ENCODE measurements at places on chromosomes 13 and 19.
A peak's percentile ranks its signal among the peaks of the same experiment; 100 is the strongest.

GRCh38 chr19:33290082-33290815, 12.1 kb downstream of the CEBPA start:
- DNase-seq = no peak

GRCh38 chr19:14390548-14390947, 9.3 kb downstream of the ADGRE5 start:
- DNase-seq = no peak

DNA sequence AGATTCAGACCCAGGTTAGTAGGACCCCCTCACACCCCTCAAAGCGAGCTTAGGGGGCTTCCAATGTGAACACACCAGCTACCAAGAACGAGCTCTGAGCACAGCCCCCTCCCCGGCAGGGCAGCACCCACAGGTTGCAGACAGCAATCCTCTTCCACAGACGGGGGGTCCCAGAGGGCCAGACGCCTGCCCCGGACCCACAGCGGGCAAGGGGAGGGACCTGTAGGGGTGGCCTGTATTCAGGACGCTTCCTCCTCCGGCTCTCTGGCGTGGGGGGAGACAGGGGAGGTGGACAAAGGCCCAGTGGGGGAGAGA, 4.8 kb downstream of the TTYH1 start:
- DNase-seq = no peak

GRCh38 chr13:111897846-111898215, 169.1 kb upstream of the SOX1 start:
- DNase-seq = no peak

- DNase-seq = no peak
Measured at GRCh38 chr13:54018485-54018884, 989.9 kb downstream of the OLFM4 start.

GRCh38 chr19:49205114-49205513, 47.5 kb downstream of the TRPM4 start:
- no peak for DNase-seq

DNA sequence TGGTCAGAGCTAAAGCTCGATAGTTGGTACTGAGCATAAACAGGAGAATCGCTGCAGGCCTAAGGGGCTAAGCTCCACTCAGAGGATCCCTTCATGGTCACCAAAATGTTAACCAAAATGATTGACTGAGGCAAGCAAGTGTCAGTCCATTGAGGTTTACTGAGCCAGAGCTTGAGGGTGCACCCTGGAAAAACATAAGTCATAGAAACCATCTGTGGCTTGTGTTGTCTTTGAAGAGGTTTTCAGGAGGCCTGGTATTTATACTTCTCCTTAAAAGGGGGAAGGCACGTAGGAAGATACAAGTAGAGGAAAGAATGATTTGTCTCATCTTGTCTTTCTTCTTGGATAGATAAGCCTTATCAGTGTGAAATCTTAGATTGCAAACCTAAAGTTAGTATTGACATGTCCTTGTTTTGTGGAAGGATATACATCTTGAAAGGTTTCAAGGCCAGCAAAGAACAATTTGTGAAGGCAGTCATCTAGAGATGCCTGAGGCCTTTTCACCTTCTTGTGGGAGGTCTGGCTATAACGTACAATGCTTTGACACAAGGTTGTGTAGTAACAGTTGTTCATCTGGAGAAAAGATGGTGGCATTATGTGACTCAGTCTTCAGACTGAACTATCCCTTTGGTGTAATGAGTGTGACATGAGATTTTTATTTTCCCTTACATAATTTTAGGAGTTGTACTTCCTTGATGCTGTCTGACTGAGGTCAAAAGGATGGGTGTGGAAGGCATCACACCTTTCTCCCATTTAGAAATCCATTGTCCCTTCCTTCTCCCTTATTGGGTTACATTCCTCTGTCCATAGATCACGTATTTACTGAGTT, 14.7 kb upstream of the CEACAM6 start:
- DNase-seq = no peak

GRCh38 chr19:40621966-40622772, 21.0 kb downstream of the LTBP4 start:
- no peak for DNase-seq

DNA sequence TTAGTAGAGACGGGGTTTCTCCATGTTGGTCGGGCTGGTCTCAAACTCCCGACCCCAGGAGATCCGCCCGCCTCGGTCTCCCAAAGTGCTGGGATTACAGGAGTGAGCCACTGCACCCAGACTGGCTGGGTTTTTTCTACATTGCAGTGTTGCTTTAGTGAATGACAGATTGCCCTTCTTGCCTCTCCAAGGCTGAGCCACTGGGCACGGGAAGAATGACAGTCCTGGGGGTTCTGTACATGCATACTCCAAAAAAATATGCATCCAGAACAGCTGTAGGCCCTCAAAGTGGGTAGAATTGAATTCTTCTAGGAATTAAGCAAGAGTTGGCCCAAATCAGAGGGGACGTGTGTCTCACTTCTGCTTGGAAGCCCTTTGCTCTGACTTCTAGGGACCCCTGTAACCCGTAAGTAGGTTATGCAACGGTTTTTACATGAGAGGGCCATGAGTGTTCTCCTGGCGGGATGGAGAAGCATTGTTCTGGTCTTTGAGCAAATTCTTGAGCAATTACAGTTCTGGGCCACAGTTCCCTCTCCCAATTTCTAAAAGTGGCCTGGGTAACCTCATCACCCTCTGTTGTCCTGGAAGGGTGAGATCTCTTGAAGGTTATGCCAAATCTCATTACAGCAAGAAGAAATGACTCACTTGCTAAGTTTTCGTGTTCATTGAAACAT, 3.6 kb downstream of the ACTN4 start:
- DNase-seq = peak; percentile 71

GRCh38 chr19:13441810-13442512, 64.3 kb downstream of the CACNA1A start:
- DNase-seq = peak; percentile 71

GRCh38 chr19:57872450-57872849, 16.4 kb downstream of the ZNF814 start:
- no peak for DNase-seq

GRCh38 chr19:6402837-6403608, 10.1 kb upstream of the GTF2F1 start:
- peak; percentile 27 for DNase-seq

DNA sequence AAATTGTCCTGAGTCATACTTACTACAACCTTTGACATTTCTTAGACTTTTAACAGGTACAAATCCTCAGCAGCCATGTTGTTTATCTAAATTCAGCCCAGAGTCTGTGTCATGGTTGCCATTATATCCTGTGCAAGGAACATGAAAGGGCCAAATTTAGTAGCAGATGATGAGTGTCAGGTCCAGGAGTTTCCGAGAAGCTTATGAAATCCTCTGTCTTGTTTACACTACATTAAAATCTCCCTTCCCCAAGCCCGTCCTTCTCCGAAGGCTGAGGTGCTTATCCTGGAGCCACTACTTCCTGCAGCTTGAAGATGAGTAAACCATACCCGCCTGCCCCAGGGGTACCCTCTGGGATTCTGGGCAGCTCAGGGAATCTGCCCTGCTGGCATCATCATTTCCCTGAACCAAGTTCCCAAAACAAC, 102.6 kb upstream of the SERP2 start:
- DNase-seq = no peak

GRCh38 chr19:40366697-40367561, 18.4 kb downstream of the PLD3 start:
- DNase-seq = no peak

- DNase-seq = peak; percentile 59
Measured at GRCh38 chr13:97367016-97367822, 66.8 kb upstream of the RAP2A start.

- DNase-seq = peak; percentile 24
Measured at GRCh38 chr19:34662919-34663318, 14.0 kb downstream of the SCGB2B2 start.

DNA sequence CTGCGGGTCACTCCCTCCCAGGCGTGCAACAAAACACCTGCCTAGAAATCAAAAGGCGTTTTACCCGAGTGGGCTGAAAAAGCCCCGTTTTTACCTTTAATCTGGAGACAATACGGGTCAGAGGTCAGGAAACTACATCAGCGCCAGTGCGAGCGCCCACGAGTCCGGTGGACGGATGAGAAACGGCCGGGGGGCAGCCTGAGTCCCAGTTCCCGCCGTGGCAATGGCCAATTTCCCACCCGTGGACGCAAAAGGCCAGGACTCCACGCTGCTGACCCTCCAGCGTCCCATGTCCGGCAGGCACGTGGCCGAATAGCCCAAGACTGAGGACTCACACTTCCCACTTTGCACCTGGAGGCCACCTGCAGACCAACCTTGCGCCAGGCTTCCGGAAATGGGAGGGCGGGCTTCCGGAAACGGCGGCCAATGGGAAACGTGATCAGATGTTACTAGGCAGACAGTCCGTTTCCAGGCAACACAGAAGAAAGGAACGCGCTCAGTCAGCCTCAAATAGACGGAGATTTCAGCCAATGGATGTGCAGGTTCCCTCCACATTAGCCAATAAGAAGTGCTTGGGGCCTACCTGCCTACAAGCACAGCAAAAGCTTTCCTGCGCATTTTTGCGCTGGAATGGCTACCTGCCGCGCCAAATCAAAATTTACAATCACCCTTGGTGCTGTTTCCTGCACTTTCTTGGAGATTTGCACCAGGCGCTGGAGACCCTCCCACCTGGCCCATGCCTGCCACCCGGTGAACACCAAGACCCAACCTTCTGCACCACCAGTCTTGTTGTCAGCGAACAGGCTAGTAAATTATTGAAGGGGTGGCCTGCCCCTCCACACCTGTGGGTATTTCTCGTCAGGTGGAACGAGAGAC, 47.4 kb downstream of the ZFP14 start:
- DNase-seq = peak; percentile 96

- DNase-seq = no peak
Measured at GRCh38 chr19:940591-941291, 14.9 kb downstream of the ARID3A start.

DNA sequence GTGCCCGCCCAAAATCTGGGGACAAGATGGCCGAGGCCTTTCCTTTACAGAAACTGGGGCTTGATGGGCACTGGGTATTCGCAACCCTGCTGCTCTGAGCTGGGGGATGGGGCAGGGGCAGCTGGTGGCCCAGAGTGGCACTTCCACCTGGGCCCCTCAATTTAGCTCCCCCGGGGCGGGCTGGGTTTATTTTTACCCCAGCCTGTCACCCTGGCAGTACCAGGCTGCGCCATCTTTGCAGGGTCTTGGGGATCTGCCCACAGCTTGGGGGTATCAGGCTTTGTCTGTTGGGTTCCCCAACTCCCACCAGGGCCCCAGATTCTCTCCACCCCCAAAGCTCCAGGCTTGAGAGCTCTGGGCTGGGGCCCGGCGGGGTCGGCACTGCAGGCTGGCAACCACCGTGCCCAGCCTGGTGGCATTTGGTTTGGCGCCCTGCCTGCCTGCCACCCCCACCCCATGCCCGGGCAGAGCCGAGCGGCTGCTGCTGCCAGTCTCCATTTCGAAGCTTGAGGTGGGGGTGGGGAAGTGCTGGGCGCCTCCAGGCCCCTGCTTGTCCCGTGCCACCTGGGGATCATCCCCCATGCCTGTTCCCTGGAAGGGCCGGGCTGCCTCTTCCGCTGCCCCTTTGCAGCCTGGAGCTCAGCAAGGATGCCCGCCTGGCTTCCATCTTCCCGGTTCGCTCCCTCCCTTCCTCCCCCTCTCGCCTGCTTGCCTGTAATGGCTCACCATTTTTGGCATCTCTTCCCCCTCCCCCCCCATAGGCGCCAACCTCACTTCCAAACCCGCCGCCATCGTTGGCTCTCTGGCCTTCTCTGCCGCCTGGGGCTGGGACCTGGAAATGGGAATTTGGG, 11.4 kb downstream of the NFIX start:
- DNase-seq = no peak

DNA sequence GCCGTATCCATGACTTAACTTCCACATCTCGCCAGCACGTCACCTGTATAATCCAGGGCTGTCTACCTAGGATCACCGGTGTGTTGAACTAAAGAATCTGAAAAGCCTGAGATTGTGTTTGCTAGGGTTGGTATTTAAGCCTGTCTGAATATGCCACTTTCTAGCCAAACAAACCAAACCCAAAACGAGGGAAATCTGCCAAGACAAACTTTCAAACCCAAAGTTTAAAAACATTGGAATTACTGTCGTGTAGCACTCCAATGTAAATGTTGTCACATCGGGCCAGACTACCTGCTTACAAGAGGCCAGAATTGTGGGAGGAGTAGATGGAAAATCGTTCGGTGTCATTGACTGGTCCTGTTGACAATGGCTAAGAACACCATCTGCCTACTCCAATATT, 747.8 kb downstream of the EFNB2 start:
- no peak for DNase-seq

- DNase-seq = no peak
Measured at GRCh38 chr19:41111750-41112295, 2.4 kb upstream of the CYP2F1 start.

DNA sequence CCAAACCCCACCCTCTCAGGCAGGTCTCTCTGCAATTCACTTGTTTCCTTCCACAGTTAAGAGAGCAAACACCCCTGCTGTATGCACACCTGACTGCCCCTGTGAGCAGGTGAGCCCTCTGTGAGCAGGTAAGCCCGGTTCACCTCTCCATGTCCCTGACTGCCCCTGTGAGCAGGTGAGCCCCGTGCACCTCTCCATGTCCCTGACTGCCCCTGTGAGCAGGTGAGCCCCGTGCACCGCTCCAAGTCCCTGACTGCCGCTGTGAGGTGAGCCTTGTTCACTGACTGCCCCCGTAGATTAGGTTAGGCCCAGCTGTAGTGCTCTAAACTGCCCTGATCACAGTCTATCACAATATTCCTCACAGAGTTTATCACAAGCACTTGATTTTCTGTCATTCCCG, 29.2 kb downstream of the TMTC4 start:
- no peak for DNase-seq

GRCh38 chr19:17125062-17125727, 49.6 kb downstream of the MYO9B start:
- no peak for DNase-seq

DNA sequence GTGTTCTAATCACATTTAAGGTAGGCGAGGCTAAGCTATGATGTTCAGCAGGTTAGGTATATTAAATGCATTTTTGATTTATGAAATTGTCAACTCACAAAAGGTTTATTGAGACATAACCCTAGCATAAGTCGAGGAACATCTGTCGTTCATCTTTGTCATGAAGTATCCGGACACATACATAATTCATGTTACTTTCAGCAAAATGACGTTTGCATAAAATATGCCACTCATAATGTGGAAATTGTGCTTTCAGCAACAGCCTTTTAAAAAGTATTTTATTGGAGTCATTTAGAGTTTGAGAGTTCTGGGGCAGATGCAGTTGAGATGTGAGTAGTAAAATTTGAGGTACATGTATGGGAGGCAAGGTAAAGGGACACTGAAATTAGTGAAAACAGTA, 66.4 kb downstream of the NAA16 start:
- no peak for DNase-seq

DNA sequence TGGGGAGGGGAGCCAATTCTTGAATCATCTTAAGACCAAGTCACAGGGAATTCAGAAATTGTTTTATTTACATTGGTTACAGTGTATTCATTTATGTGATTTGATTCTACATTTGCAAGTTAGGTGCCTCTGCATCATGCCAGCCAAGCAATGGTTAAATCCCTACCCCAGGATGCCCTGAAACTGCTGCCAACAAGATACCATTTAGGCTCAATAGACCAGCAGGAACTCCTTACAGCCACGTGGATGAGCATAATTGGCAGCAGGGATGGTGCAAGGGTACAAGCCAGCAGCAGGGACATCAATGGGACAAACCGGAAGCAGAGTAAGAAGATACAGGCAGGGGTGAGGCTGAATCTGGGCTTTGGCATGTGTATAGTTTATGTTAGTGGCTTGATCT, 72.4 kb upstream of the NBEA start:
- DNase-seq = no peak

- DNase-seq = no peak
Measured at GRCh38 chr13:32025730-32026129, 5.8 kb upstream of the FRY start.

All from GM03348 (cell line).